ENCODE measurements at places on chromosomes 13 and 19.

GRCh38 chr19:35027009-35027408 is 3.3 kb upstream of the SCN1B start:
- DNase-seq: no peak

DNA sequence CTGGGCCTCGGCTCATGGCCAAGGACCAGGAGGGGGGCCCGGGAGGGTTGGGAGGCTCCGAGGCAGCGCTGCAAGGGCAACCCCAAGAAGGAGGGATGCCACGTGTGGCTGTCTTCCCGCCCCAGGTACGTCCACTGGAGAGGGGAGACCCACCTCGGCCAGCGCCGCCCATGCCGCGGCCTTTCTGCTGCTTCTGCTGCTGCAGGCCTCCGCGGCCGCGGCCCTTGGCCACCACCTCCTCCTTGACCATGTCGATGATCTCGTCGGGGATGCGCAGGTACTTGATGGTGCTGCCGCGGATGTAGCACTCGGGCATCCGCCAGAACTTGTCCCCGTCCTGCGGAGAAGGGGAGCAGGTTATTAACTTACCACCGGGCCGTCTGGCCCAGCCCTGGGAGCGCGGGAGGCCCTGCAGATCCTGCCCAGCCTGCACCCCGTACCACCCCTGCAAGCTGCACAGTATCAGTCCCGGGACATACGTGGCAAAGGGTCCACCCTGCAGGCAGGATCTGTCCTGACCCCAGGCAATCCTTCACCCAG is 13.3 kb downstream of the LSM4 start:
- no peak for DNase-seq

- DNase-seq: peak; percentile 43
Measured at GRCh38 chr13:102012299-102013293, 389.3 kb downstream of the FGF14 start.

DNA sequence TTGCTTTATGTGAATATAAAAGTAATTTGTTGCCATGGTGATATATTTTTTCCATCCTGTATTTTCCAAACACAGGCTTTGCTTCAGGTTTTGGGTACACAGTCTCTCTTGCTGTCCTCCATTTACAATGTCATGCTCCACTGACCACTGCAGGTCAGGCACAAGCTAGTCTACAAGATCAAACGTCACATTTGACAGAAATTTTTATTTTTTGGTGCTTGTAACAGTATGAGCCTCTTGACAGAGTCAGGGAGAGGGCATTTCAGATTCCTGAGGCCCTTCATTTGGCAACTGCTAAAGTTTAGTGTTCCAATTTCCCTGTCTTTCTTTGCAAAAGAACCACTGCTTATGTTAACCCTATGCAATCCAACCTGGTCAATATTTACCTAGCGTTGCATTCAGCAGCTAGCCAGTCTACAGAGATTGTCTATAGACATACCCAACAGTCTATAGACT is 175.0 kb downstream of the RFC3 start:
- no peak for DNase-seq

- DNase-seq: no peak
Measured at GRCh38 chr19:35442091-35442490, 6.0 kb upstream of the FFAR2 start.

DNA sequence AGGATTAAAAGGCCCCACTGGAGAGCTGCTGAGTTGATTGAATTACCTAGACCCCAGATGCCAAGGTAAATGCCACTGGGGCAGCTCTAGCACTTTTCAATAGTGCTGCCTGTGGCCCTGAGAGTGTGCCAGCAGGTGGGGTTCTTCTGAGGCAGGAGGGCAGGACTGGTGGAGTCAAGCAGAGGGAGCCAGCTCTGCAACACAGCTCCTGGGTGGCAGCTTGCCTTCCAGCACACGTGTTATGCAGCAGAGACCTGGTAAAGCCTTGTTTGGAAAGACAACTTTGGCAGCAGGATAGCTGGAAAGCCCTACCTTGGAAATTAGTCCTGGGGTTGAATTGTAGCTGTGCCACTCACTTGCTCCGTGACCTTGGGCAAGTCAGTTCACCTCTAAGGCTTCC is 306.6 kb downstream of the ATP8A2 start:
- DNase-seq: no peak

Measured in substantia nigra (tissue), 51 donors.